ENCODE measurements at places on chromosomes 3 and 15. TPM values are rescaled to one million over a fixed set of nuclear protein-coding genes. Genes with fewer than 3 reads are reported as not detected.

Gene ALDH1L1
- 0.19 TPM for total RNA-seq

Gene SV2B
- 0.03 TPM for total RNA-seq

Gene ATP13A5
- not detected for total RNA-seq

Gene RAB8B
- total RNA-seq, result 18.8 TPM

Gene GPR176
- total RNA-seq, result 11.4 TPM
